ENCODE measurements at places on chromosomes 5 and 9. TPM values are rescaled to one million over a fixed set of nuclear protein-coding genes. Genes with fewer than 3 reads are reported as not detected.

DNA sequence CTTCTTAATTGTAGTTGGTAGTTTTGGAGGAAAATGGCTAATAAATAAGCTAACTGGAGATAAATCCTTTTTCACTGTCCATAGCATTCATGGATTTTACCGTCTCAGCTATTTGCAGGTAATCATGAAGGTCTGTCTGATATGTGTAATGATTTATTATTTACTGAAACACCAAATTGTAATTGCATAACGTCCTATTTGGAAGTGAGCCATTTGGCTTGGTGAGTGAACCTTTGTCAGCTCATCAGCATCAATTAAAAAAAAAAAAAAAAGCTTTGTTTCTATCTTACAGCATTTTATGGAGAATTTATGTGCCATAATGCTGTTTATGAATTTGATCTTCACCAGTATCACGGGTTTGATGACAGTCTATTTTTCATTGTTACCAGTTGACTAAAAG lies 20.2 kb downstream of the RECK start:
- no peak for DNase-seq

DNA sequence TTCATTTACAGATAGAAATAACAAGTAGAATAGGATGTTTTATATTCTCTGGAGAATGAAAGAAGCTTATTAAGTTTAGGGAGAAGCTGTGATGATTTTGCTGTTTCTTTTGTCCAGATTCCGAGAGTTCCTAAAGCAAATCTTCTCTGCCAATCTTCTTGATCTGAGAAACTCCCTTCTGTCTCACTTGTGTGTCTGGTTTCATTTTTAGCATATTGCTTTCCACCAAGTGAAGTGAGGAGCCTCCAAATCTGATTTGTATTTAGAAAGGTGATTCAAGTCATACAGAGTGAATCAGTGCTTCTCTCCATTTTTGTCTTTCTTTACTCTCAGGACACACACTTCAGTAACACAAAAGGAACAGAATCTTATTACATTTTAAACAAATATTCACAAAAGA lies 48.4 kb downstream of the STX17 start:
- no peak for DNase-seq

DNA sequence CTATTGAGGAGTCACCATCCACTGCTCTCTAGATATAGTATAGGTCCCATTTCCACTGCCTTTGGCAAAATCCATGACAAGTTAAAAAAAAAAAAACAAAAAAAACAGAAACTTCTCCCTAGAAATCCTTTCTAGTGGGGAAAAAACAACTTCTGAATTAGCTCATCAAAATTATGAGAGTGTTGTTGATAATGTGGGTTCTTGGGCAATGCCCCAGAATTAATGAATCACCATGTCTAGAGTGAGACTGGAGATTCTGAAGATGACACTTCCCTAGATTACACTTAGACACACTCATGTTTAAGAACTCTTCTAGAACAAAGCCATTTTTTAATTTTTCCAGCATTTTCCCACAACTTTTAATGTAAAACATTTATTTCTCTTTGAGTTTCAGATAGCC lies 728.0 kb upstream of the C9orf72 start:
- no peak for DNase-seq

PAEP gene
- total RNA-seq: not detected

GRCh38 chr9:104278929-104279496 lies 184.9 kb downstream of the SMC2 start:
- no peak for DNase-seq

GRCh38 chr9:95463148-95464060 lies 53.4 kb downstream of the PTCH1 start:
- no peak for DNase-seq

CAMK4 gene
- 2.7 TPM for total RNA-seq

PCDHB3 gene
- 1.5 TPM for total RNA-seq

DNA sequence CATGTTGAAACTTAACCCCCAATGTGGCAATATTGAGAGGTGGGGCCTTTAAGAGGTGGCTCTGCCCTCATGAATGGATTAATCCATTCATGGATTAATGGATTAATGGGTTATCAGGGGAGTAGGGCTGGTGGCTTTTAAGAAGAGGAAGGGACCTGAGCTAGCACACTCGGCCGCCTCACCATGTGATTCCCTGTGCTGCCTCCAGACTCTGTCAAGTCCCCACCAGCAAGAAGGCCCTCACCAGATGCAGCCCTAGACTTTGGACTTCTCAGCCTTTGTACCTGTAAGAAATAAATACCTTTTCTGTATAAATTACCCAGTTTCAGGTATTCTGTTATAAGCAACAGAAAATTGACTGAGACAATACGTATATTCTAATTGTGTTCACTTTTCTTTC lies 272.2 kb upstream of the DMRT1 start:
- no peak for DNase-seq

- no peak for DNase-seq
These were observed 49.8 kb downstream of the PRRC1 start for GRCh38 chr5:127567026-127567768.

KCTD16 gene
- 2.5 TPM for total RNA-seq

DNA sequence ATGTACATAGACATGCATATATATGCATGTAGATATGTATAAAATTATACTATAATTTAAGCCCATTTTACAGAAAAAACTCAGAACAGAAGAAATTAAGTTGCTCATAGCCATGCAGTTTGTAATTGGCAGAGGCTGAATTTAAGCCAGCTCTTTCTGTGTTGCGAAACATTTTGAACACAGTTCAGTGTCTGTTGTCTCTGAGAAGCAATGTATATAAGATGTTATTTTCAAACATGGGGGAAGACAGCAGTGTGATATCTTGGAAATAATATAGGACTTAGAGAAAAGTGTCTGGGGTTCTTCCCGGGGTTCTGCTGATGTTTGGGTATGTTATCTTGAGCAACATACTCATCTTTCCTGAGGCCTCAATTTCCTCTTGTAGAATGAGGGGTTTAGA lies 37.6 kb downstream of the SVEP1 start:
- no peak for DNase-seq

FOXD4L3 gene
- total RNA-seq: 0.21 TPM

- no peak for DNase-seq
These were observed 25.3 kb downstream of the LRRC70 start for GRCh38 chr5:62603934-62604333.

DNA sequence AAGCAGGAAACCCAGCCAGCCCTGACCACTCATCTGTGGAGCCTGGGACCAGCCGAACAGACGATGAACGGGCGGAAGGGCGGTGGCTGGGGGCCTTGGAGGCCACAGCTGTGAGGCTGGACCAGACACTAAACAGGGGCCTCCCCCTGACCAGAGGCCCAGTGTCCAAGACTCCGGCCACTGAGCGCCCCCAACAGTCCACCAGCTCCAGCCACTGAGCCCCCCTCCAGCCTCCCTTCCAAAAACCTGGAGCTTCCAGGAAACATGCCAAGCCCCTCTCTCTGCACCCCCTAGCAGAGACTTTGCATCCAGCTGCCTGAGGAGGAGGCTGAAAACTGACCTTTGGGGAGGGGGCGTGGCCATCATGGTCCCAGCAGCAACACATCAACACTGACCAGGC lies 23.2 kb downstream of the CNTFR start:
- DNase-seq: no peak

C9orf153 gene
- total RNA-seq: 0.95 TPM

GGTA1 gene
- 14.0 TPM for total RNA-seq

GABRA1 gene
- total RNA-seq: not detected

DNA sequence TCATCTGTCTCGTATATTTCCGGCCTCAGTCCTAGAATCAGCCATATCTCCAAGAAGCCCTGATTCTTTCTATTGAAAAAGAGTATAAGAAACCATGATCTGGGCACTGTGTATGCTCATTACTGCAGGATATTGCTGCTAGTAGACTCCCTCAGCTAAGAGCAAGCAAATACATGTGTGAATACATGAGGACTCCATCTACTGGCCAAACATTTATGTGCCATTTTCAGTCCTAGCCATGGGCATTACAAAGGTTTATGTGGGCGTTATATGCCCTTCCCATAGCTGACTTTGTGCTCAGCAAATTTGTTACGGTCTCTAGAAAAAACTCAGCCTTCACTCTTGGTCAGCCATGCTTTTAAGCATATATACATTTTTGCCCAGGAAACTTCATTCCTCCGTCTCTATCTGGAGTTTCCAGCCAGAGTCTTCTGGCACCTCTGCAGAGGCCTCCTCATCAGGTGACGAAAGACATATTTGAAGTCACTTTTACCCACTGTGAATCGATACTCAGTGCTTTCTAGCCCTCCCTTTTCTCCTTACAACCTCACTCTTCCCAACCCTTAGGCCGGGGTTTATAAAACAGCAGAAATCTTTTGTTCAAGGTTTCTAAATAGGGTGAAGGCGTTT lies 1495.6 kb upstream of the CDH6 start:
- no peak for DNase-seq

WDR70 gene
- total RNA-seq: 29.0 TPM

DNA sequence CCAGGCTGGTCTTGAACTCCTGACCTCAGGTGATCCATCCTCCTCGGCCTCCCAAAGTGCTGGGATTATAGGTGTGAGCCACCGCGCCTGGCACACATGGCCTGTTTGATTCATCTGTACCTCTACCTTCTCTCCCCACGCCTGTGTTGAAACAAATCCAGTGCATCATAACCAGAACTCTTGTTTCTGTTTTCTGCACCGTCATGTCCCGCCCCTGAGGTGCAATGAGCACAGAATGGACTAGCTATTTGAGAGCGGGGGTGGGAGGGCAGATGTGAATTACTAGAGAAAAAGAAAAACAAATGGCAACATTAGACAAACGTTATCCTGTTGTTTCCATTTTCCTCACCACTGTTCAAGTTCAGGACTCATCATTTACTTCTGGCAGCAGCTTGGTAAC lies 10.7 kb upstream of the FAM193B start:
- no peak for DNase-seq

- no peak for DNase-seq
These were observed 203.7 kb upstream of the TUT7 start for GRCh38 chr9:86557918-86558317.

DNA sequence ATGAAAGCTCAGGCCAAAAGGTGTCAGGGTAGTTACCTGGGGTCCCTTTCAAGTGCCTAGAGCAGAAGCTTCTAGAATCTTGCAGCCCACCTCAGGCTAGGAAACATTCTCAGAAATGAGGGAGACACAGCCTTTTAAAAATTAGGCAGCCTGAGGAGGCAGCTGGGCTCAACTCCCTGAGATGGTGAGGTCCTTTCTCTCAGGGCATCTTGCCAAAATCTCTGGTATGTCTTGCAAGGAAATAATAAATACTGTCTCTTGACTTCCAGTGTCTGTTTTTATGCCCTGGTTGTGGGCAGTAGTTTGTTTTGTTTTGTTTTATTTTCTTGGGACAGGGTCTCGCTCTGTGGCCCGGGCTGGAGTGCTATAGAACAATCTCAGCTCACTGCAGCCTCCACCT lies 100.9 kb upstream of the APC start:
- DNase-seq: no peak

ZNF169 gene
- total RNA-seq: 6.1 TPM

GRCh38 chr5:20276959-20277263 lies 288.9 kb upstream of the CDH18 start:
- no peak for DNase-seq

DNA sequence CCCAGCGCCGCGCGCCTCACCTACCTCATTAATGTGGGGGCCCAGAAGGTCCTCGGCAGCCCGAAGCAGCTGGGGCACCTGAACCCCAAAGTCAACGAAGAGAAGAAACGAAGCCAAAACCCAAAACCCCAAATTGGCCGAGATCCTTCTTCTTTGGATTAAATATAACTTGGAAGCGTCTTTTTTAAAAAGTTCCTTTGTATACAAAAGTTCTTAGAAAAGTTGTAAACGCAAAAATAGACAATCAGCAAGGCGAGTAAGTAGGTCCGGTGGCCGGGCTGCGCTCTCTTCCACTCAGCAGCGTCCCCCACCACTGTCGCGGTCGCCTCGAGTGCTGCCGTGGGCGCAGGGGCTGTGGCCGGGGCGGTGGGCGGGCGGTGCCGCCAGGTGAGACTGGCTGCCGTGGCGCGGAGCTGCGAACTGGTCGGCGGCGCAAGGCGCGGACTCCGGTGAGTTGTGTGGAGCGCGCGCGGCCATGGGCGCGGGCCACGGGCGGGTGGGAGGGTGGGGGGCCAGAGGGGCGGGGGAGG lies 360 bp downstream of the KLF4 start:
- no peak for DNase-seq

PDE8B gene
- 5.3 TPM for total RNA-seq

- no peak for DNase-seq
These were observed 109.5 kb downstream of the SNCAIP start for GRCh38 chr5:122421374-122422079.

S1PR3 gene
- total RNA-seq: 10.0 TPM

DNA sequence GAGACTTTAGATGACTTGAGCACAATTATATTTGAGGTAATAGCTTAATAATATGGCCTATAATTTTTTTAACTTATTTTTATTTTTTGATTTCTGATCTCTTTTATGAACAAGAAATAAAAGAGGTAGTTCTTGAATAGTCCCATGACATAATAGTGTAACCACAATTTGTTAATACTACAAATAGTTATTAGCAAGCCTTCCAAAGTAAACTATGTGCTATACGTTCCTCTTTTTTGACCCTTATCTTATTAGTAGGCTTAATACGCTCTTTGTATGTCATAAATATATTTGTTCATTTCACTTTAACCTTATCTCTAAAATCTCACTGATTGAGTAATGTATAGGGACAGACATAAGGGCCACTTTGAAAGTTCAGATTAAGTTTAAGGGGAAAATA lies 78.7 kb upstream of the NR4A3 start:
- no peak for DNase-seq

DNA sequence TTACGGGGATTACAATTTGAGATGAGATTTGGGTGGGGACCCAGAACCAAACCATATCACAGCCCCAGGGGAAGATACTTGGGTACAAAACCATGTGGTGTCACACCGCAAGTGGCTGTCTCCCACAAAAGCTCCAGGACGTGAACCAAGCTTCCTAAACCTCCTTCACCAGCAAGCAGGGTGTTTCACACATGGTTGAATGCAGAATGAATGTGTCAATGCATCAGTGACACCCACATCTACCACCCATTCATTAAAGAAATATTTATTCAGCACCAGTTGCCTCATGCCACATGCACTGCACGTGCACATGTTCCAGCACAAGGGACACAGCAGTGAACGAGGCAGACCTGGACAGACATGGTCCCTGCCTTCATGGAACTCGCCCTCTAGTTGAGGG lies 70.9 kb upstream of the SPOCK1 start:
- DNase-seq: no peak

- DNase-seq: no peak
These were observed 78.0 kb downstream of the ACER2 start for GRCh38 chr9:19486803-19487202.

DNA sequence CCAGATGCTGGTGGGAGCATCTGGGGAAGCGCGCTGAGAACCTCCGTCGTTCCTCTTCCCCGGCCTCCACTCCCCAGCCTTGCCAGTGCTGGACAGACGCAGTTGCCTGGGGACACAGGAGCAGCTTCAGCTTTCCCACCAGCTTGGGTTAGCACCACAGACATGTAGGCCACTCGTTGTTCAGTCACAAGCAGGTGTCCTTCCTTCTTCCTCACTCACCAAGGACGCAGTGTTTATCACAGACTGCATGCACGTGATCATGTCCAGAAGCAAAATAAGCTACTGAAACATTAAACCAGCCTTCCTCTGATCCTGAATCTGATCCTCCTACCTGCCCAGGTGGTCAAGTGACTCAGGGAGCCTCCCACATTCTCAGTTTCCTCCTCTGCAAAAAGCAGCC lies 232.9 kb downstream of the SYK start:
- no peak for DNase-seq
